Stimulated activated memory B cell treated with anti-CD40 and anti-IgM and Interleukin-4, amounts not matched to agents 10 μg/mL and 1 μg/mL and 100 μg/mL, for 72 hours (primary cell): ENCODE measurements at places on chromosomes 4 and X.

DNA sequence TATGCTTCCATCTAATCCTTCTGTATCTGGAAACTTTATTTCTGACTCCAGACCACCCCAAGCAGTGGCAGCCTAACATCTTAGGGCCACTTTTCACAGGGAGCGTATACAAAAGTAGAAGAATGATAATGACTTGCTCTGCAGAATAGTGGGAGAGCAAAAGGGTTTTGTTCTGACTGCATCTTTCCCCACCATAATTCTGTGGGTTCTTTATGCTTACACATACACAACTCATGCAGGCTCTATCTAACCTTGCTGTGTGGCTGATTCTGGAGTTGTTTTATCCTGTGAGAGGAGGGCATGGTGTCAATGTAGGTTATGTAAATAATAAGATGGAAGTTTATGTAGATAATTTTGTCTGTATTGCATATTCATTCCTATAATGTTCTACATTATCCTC is 42.4 kb upstream of the NDNF start:
- ATAC-seq, result peak; percentile 50

GRCh38 chrX:85905851-85906250 is 141.5 kb downstream of the CHM start:
- ATAC-seq, result no peak

GRCh38 chr4:173866322-173867026 is 336.4 kb upstream of the HAND2 start:
- no peak for ATAC-seq

- no peak for ATAC-seq
Measured at GRCh38 chr4:37802068-37802666, 24.3 kb upstream of the PGM2 start.

- no peak for ATAC-seq
Measured at GRCh38 chrX:136711147-136711546, 63.2 kb downstream of the CD40LG start.

DNA sequence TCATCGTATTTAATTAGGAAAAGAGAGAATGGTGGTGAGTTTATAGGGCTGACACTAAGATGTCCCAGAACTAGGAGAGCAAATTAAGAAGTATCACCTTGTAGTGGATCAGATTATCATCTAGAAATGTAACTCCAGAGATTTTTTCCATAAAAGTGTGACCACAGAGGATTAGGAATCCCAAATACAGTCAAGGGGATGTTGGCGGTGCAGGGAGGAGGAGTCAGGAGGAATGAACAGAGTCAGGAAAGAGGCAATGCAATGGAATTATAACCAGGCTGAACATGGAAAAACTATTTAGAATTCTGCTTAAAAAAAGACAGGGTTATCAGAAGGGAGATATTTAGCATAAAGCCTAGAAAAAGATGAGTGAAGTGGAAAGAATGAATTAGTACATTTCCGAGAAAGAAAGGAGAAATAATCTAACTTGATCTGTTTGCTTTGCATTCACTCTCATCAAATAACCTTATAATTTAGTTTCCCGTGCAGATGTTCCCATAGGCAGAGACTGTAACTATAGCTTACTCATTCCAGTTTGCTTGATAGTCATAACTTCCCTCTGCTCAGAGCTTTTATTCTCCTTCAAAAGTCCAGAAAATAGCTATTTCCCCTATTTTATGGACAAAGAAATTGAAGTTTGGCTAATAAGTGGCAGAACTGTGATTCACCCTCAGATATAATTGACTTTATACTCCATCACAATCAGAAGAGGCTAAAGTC is 56.4 kb downstream of the SCFD2 start:
- no peak for ATAC-seq

DNA sequence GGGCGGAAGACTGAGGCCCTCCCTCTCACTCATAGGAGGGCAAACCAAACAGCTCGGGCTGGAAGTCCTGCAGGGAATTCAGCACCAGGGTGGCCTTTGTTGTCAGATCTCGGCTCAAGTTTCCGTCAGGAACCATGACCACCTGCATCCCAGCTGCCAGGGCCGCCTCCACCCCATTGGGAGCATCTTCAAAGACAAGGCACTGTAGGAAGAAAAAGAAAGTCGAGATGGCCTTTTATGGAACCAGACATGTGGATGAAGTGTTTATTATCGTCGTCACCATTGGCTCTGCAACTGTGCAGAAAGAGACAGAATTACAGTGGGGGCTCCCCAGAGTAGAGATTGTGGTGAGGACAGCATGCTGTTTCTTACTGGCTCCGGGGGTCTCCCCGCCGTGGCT is 97.2 kb upstream of the STS start:
- ATAC-seq, result no peak

- peak; percentile 13 for ATAC-seq
Measured at GRCh38 chrX:24055043-24055356, 244 bp downstream of the EIF2S3 start.
